ENCODE measurements at places on chromosomes 3 and 15.

- H3K36me3 ChIP-seq, result no peaks in the 10 kb centered on the region
- no peak overlapping the region for H3K4me3 ChIP-seq
- no peak overlapping the region for H3K27ac ChIP-seq
- peaks cover 3% of the 10 kb centered on the region for H3K4me1 ChIP-seq
Observed at GRCh38 chr3:117998071-117998470, 1036.6 kb downstream of the IGSF11 start.

DNA sequence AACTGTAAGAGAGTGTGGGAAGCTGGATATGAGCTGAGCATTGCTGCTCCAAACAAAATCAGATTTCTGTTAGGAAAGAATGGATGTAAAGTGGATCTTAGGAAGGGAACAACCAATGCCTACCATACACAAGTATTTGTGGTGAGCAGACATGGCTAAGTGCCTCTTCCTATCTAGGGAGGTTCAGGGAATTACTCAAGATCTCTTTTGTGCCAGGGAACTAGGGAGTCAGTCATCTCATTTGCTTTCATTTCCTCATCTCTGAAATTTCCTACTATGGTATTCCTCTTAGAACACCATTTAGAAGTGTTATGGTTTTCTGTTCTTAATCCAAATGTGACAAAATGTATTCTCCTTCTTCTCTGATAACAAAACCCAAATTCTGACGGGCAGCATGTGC is 396.5 kb downstream of the FHIT start:
- H3K4me1 ChIP-seq, result no peaks in the 10 kb centered on the region
- H3K27me3 ChIP-seq, result no peaks in the 10 kb centered on the region
- no peak for DNase-seq
- no peaks in the 10 kb centered on the region for H3K36me3 ChIP-seq
- no peak overlapping the region for H3K4me3 ChIP-seq

- no peak overlapping the region for H3K27ac ChIP-seq
- no peaks in the 10 kb centered on the region for H3K27me3 ChIP-seq
- no peaks in the 10 kb centered on the region for H3K4me1 ChIP-seq
- H3K4me3 ChIP-seq, result no peak overlapping the region
- no peaks in the 10 kb centered on the region for H3K36me3 ChIP-seq
Observed at GRCh38 chr15:51403072-51403878, 61.8 kb downstream of the GLDN start.

DNA sequence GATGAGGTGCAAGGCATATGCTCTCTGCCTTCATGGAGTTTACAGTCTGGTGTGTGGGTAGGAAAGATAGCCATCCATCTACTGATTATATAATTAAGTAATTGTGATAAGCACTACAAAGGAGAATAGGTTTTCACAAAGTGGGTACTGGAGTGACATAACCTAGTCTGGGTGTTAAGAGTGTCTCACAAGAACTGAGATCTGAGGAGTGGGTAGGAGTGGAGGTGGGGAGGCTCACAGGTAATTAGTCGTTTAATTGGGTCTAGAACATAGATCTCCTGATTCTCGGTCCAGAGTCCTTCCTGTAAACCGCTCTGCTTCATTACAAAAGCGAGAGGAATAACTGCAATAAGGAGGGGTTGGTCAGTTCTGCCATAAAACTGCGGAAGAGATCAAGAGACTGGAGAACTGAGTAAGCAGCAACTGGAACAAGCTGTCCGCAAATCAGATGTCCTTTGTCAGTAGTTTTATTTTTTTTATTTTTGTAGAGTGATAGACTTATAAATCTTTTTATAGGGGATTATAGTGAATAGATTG is 2.2 kb downstream of the NEO1 start:
- no peak for DNase-seq
- H3K4me1 ChIP-seq, result peaks cover 5% of the 10 kb centered on the region
- no peaks in the 10 kb centered on the region for H3K36me3 ChIP-seq
- H3K4me3 ChIP-seq, result no peak overlapping the region
- H3K27me3 ChIP-seq, result no peaks in the 10 kb centered on the region

GRCh38 chr15:62619526-62619925 is 423.0 kb upstream of the TPM1 start:
- H3K4me1 ChIP-seq, result no peaks in the 10 kb centered on the region
- no peaks in the 10 kb centered on the region for H3K36me3 ChIP-seq
- H3K27me3 ChIP-seq, result no peaks in the 10 kb centered on the region
- H3K27ac ChIP-seq, result no peak overlapping the region
- H3K4me3 ChIP-seq, result no peak overlapping the region
- no peak for DNase-seq

- no peak overlapping the region for H3K4me3 ChIP-seq
- no peak for DNase-seq
Observed at GRCh38 chr3:154178172-154178571, 57.0 kb downstream of the ARHGEF26 start.

Data from pancreas (tissue), 10 donors.